Stimulated activated CD4-positive, alpha-beta T cell treated with anti-CD3 and anti-CD28 coated beads, Interleukin-2, amount 100 ng/mL, for 4 hours (primary cell): ENCODE measurements at places on chromosomes 11 and 22.

GRCh38 chr11:92495107-92495793 lies 270.6 kb downstream of the FAT3 start:
- DNase-seq: no peak

DNA sequence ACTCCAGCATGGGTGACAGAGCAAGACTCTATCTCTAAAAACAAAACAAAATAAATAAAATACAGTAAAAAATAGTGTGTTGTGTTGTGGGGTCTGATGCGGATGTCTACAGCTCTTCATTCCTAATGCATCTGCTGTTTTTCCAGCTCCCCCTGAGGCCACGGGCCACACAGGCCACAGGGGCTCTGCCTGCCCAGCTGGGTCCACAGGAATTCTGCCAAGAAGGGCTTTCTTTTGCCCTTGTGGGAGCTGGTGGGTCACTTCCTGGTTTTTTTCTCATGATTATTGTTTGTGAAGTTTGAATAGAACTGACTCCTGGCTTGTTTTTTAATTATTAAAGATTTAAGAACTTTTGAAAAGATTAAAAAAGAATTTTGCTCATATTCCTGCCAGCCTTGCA lies 67.4 kb upstream of the CLDN5 start:
- DNase-seq: no peak

DNA sequence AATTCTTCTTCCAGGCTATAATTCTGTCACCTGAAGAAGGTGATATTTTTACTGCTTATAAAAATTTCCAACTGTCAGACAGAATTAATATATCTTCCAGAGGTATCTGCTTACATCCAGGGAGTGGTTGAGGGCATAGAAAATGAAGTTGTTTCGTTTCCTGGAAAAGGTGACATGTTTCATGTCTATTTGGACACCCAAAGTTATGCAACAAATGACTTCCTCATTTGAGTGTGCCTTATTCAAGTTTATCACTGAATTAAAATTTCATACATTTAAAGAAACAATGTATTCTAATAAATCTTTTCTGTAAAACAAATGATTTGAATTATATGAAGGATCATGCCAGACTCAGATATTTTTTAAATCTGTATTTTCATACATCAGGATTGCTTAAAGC lies 8.5 kb upstream of the GRAMD1B start:
- DNase-seq: no peak

- DNase-seq: no peak
Measured at GRCh38 chr11:11963842-11964773, 44.3 kb downstream of the DKK3 start.

- DNase-seq: no peak
Measured at GRCh38 chr11:64067230-64067993, 31.7 kb downstream of the FLRT1 start.

DNA sequence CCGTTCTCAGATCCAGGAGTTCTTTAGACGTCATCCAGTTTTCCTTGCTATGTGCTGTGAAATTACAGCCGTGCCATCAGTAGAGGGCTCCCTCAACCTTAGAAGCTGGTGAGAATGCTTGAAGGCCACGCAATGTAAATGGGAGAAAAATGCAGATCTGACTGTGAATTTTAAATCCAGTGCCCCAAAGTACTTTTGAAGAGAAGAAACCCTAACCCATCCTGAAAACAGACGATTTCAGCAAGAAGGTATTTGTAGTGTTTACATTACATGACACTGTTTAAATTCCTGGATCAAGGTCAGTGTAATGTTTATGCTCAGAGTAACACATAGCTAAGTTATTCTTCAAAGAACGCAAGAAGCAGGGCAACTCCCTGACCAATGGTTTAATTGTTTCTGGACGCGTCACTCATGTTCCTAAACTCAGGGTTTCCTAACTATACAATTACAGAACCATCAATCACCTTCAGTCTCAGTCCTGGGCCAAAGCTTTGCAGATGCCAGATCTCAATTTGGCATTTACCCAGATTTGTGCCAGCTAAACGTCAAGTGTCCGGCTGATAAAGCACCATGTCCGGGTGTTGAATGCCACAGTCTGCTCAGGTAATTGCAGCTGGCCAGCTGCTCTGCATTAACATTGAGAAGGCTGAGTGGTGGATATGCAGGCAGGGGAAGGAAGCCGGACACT lies 38.2 kb downstream of the ADAMTS8 start:
- no peak for DNase-seq

GRCh38 chr11:46874586-46874985 lies 28.5 kb upstream of the CKAP5 start:
- no peak for DNase-seq

DNA sequence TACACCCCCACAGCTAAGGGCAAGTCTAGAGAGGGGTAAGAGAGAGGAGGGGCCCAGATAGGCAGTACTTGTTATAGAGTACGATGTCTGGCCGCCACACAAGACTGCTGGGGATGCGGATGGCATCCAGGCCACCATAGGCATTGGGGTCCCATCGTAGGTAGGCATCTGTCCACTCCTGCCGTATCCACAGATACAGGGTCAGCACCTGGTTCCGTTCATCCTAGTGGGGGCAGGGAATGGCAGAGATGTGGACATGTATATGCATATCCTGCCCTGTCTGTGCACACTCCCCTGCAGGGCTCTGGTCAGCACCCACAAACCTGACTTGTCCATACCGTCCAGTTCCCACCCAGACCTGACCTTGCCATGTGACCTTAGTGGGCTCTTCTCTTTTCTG lies 2.1 kb downstream of the CHRNA10 start:
- DNase-seq: no peak

DNA sequence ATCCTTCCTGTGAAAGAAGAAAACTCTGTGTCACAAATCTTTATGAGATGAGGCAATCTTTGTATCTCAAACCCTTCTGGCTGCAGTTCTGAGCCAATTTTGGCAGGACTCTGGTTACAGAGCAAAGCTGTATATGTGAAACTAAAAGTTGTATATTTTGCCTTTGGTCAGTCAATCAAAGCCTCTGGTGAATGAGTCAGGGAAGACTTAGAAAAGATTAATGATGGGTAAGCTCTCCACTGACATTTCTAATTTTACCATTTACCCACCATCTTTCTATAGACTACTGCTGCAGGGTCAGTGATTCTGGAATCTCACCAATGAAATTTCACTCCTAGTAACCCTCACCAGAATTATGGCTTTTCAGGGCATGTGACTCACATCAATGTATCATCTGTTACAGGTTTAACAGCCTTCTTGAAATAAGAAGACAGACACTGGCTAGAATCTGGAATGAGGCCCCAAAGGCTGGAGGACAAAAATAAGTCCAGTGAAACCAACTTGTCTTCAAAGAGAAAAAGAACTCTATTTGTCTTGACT lies 43.3 kb downstream of the USP35 start:
- no peak for DNase-seq

GRCh38 chr22:34414467-34415440 lies 494.5 kb upstream of the LARGE1 start:
- no peak for DNase-seq

DNA sequence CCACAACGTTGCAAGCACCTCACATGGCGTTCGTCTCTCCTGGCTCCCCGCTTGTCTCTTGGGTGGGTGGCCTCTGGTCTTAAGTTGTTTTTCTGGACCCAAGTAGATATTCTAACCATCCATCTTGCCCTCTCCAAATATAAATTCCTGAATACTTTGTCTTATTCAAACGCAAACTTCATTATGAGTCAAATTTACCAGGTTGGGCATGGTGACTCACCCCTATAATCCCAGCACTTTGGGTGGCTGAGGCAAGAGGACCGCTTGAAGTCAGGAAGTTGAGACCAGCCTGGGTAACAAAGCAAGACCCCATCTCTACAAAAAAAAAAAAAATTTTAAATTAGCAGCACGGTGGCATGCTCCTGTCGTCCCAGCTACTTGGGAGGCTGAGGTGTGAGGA lies 5.1 kb upstream of the IGSF9B start:
- DNase-seq: no peak

- DNase-seq: no peak
Measured at GRCh38 chr11:110093407-110094297, 460 bp downstream of the ZC3H12C start.

- DNase-seq: no peak
Measured at GRCh38 chr22:44881624-44882023, 128.2 kb downstream of the PHF21B start.
